ENCODE measurements at places on chromosomes 12 and 14.
A peak's percentile ranks its signal among the peaks of the same experiment; 100 is the strongest.

DNA sequence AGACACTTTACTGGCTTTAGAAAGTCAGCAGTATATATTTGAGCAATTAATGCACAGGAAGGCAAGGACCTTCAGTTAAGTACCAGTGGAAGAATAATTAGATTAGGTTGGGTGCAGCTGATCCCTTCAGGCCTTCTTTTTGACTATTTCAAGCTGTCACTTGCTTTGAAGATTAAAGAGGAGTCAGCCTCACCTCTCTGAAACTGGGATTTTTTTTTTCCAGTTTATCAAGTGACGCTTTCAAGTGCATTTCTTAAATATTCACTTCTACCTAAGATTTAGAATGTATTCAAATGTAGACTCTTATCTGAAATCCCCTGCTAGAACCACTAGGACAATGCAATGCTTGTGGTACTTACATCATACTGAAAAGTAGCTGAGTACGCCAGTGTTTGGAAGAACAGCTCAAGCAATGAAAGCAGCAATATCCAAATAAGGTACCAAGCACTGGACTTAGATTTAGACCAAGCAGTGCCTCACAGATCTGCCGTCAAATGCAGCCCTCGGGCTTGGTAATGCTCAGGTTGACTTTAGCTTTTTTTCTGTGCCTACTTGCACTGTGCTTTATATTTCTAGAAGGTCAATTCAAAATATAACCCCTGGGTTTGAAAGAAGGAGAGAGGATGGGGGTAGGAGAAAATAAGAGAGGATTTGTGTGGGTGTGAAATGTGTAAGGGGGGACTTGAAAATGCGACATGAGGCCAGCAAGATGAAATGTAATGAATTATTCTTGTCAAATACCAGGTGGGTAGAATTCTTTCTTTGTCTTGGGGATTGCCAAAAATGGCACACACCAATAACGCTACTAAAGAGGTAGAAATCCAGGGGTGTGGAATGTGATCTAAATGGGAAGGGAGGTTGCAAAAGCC lies 3.7 kb upstream of the FERMT2 start:
- no peak for DNase-seq

GRCh38 chr12:49535921-49536525 lies 2.8 kb upstream of the KCNH3 start:
- DNase-seq = peak; percentile 40

DNA sequence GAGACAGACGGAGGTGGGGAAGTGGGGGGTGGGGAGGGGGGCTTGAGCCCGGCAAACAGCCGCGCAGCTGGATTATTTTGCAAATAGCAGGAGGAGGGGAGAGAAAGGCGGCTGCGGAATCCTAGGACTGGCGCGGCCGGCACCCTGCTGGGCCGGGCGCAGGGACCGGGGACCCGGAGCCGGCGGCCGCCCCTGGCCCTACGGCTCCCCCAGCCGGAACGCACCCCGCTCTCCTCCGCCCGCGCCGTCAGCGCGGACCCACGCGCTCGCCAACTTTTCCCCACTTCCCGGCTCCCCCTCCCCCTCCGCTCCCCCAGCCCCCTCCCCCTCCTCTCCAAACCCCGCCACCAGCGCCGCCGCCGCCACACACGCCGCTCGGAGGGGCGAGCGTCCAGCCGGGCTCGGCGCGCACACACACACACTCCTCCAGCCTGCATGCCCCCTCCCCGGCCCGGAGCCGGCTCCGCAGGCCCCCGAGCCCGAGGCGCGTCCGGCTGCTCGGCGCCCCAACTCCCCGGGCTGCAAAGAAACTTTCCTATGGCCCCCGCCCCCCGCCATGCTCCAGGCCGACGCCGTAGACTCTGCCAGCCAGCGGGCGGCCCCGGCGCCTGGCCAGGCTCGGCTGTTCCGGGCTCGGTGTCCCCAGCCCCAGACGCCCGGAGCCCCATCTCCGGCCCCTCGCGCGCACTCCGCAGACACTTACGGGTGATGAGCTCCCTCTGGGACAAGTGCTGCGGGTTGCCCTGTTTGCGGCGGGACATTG lies 1.4 kb downstream of the BCL11B start:
- peak; percentile 86 for DNase-seq

DNA sequence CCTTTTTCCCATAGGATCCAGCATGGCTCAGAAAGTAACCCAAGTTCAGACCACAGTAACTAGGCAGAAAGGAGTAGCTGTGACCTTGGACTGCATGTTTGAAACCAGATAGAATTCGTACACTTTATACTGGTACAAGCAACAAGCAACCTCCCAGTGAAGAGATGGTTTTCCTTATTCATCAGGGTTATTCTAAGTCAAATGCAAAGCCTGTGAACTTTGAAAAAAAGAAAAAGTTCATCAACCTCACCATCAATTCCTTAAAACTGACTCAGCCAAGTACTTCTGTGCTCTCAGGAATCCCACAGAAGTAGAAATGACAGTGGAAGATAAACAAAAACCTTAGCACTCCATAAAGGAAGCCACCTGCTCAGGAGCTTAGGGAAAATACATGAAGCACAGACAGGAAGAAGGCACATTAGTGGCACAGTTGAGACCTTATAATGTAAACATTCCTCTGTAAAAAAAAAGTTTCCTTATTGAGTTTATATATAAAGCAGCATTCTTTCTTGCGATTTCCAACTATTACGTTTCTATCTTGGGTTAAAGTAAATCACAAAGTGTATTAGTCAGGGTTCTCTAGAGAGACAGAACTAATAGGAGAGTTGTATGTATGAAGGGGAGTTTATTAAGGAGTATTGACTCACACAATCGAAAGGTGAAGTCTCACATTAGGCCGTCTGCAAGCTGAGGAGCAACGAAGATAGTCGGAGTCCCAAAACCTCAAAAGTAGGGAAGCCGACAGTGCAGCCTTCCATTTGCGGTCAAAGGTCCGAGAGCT lies 398.4 kb downstream of the DAD1 start:
- no peak for DNase-seq

- DNase-seq = peak; percentile 74
Measured at GRCh38 chr12:115988212-115988611, 289.3 kb downstream of the MED13L start.

GRCh38 chr12:110743571-110744093 lies 941 bp upstream of the PPP1CC start:
- peak; percentile 74 for DNase-seq

GRCh38 chr14:65369560-65369959 lies 43.0 kb upstream of the FUT8 start:
- DNase-seq = no peak

DNA sequence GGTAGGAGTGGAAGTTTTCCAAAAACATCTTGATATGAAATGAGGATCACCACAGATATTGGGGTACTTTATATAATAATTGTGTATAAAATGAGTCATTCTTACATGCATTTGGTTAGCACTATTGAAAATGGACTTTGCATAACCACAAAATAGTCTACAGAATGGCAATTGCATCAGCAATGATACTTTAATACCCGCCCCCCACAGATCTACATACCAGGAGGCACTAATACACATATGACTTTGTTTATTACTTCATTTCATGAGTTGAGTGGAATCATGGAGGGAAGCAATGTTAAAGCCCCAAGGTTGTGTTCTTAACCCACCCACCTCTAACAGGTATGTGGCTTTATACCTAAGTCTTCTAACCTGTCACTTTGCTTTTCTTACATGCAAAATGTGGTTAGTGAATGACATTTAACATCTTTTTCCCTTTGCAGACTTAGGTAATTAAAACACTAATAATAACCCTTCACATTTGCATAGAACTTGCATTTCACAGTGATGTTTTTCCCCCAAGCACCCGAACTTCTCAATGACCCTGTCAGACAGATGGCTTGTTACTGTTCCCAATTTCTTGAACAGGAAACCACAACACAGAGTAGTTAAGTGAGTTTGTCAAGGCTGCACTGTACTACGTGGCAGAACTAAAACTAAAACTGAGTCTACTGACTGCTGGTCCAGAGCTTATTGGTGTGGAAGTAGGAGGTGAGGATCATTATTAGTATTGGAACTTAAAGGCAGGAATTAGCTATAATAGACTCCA lies 101.9 kb downstream of the NPAS3 start:
- no peak for DNase-seq

- no peak for DNase-seq
Measured at GRCh38 chr12:85626001-85626783, 210.0 kb downstream of the RASSF9 start.

GRCh38 chr14:74981833-74982232 lies 20.9 kb upstream of the EIF2B2 start:
- DNase-seq = no peak

DNA sequence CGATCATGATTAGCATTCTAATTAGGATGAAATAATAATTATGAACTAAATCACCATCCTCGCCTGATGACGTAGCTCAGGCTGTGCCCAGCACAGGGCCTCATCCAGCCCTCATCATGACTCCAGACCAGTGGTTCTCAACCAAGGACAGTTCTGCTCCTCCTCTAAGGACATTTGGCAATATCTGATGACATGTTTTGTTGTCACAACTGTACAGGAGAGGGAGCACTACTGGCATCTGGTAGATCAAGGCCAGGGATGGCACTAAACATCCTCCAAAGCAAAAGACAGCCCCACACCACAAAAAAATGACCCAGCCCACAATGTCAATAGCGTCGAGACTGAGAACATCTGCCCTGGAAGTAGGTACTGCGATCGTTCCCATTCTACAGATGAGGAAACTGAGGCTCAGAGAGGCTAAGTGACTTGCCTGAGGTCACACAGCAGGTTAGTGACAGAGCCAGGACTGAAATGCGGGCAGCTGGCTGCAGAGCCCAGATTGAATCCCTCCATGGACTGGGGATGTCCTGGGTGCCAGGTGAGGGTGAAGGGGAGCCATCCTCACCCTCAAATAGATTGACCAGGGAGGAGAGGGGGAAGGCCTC lies 15.5 kb downstream of the TRPV4 start:
- no peak for DNase-seq

GRCh38 chr12:101909646-101910045 lies 32.3 kb downstream of the DRAM1 start:
- no peak for DNase-seq

GRCh38 chr12:11773889-11774677 lies 124.6 kb downstream of the ETV6 start:
- DNase-seq = no peak

DNA sequence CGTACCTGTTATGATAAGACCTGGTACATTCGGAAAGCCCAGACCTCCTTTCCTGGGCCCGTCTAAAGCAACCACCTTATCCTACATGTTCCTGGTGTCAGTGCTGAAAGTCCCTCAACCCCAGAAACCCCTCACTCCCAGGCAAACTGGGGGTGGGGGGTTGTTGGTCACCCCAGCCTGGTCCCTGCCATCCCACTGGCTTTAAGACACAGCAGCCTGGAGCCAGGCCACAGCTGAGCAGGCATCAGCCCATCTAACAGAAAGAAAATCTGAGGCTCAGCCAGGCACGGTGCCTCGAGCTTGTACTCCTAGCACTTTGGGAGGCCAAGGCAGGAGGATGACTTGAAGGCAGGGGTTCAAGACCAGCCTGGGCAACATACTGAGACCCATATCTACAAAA lies 4.5 kb downstream of the SELPLG start:
- DNase-seq = no peak

GRCh38 chr14:96017882-96018281 lies 21.3 kb upstream of the C14orf132 start:
- DNase-seq = no peak
